ENCODE measurements at places on chromosomes 12 and 14.

DNA sequence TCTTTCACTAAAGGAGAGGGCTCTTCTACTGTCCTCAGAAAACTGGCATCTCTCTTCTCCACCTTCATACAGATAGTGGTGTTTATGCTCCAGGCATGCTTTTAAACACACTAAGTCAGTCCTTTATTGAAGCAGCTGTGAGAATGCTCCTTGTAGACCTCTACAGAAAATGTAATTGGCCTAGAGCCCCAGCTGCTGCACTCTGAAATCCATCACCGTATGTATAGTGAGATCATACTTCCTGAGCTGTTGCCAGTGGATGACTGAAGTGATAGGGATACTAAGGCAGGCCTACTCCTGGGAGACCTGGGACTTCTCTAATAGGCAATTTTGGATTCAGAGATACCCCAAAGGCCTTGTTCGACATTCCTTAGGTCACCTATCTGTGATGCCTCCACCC lies 535.4 kb downstream of the RPS29 start:
- no peak for DNase-seq

GRCh38 chr14:104147346-104148125 lies 9.1 kb downstream of the KIF26A start:
- DNase-seq: peak; percentile 45

- DNase-seq: no peak
Observed at GRCh38 chr12:113214895-113215400, 6.3 kb upstream of the TPCN1 start.

DNA sequence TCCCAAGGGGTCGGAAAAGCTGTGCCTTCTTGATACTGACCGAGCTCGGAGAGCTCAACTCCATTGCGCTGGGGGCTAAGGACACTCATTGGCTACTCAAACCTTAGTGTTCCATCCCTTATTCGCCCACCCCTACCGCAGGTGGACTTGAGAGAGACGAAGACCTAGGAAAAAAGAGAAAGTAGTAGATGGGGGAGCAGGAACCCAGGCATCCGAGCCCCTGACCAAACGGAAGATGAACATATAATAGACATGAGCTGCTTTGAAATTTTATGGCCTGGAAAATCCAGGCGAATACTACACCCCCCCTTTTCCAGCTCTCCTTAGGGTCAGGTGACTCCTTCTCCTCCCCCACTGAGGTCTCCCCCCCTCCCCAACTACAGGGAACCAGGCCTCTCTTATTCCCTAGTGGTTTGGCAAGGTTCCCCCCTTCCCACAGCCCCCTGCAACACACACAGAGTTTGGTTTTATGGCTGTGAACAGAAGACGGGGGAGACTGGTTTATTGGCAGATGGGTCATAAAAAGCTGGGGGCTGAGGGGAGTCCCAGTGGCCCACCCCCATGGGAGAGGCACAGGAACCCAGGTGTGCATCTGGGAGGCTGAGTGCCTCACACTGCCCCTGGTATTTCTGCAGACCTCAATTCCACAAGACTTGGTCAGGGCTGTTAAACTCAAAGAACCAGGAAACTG lies 1.6 kb downstream of the GDF11 start:
- no peak for DNase-seq

DNA sequence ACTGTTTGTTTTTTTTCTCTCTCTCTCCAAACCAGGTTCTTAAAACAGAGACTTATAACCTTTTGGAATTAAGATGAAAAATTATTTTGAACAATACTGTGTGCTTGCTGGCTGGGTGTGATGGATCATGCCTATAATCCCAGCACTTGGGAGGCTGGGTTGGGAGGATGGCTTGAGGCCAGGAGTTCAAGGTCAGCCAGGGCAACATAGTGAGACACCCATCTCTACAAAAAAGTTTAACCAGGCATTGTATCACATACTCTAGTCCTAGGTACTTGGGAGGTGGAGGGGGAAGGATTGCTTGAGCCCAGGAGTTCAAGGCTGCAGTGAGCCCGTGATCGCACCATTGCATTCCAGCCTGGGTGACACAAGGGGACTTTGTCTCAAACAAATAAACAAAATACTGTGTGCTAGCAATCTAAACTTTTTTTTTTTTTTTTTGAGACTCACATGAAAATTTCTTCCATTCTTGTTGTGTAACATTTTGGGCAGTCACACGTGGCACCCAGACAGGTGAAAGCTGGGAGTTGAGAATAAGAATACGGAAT lies 379.6 kb downstream of the ETNK1 start:
- DNase-seq: no peak

- no peak for DNase-seq
Observed at GRCh38 chr12:51013441-51013840, 12.7 kb downstream of the SLC11A2 start.

DNA sequence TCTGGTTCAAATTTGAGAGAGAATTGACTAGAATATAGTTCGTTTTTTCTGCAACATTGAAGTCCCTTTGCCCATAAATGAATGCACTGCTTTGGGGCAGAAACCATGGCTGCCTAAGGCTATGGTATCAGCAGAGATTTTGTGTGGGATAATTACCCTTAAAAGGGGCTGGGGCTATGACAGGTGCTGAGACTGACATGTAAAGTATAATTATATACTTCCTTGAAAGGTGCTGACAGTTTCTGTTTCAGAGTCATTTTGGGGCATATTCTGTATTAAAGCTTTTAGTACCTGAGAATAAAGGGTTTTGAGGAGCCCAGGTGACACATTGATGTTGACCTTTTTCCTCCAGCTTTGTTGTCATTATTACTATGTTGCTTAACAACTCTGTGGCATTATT lies 150.3 kb upstream of the PTPRQ start:
- no peak for DNase-seq

DNA sequence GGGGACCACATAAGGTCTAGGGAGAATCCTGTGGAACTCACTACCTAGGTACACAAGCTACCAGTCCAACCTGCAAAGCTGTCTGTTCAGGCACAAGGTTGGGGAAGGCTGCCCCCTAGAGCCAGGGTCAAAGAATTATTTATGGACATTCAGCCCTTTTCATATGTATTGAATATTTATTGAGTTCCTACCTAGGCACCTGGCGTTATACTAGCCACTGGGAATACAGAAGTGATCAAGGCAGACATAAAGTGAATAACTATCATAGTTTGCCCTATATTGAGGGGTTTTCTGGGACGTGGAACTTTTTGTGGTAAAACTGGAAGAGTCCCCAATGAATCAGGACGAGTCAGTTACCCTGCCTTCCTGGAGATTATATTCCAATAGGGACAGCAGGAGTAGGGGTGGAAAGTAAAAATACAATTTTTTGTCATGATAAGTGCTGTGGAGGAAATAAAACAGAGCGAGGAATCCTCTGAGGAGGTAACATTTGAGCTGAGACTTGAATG lies 5.8 kb upstream of the SLC48A1 start:
- DNase-seq: no peak

GRCh38 chr12:54390176-54390667 lies 5.7 kb upstream of the ZNF385A start:
- DNase-seq: no peak

DNA sequence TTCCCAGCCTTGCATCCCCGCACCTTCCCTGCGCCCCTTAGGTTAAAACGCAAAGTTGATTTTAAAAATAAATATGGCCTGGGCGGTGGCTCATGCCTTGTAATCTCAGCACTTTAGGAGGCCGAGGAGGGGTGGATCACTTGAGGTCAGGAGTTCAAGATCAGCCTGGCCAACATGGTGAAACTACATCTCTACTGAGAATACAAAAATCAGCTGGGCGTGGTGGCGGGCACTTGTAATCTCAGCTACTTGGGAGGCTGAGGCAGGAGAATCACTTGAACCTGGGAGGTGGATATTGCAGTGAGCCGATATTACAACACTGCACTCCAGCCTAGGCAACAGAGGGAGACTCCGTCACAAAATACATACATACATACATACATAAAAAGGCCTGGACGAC lies 96.0 kb downstream of the GCH1 start:
- DNase-seq: no peak

- no peak for DNase-seq
Observed at GRCh38 chr12:128474916-128475315, 207.9 kb downstream of the TMEM132C start.

DNA sequence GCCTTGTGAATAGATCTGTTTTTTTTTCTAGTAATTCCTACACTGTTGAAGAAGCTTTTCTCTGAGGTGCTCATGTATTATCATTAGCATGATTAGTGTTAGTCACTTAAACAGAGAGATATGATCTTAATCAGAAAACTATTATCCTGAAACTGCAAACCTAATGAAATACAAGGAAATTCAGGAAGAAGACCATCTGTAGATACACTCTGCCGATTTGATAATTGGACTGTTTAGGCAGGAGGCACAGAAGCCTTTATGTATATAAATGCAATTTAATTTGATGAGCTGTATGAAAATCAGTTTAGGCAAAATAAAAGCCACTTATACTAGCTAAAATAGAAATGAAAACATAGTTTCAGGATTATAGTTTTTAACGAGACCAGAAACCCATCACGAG lies 23.3 kb downstream of the PDZRN4 start:
- no peak for DNase-seq

DNA sequence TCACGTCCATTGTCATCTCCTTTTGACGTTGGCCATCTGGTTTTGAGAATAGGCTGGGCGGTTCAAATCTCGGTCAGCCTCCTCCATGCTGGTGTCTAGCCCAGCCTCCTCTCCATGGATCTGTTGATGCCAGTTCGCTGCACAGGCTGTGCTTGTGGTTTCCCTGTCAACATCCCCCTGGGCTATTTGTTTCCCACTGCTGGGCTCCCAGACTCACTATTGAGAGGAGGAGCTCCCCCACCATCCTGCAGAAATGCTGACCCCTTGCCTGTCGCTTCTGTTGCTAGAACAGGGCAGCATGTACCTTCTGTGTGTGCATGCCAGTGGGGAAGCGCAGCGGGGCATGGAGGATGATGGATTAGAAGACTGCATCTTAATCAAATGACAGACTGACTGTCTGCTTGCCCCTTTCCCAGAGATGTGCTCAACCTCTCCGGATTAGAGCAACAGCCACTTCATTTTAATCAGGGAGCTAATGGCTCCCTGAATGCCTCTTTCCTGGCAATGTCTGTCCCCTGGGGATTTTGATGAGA lies 170.5 kb downstream of the TSPAN9 start:
- DNase-seq: no peak

DNA sequence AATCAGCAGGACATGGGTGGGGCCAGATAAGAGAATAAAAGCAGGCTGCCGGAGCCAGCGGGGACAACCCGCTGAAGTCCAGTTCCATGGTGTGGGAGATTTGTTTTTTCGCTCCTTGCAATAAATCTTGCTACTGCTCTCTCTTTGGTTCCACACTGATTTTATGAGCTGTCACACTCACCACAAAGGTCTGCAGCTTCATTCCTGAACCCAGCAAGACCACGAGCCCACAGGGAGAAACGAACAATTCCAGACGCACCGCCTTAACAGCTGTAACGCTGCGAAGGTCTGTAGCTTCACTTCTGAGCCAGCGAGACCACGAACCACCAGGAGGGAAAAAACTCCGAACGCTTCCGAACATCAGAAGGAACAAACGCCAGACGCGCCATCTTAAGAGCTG lies 2.8 kb upstream of the CNIH1 start:
- no peak for DNase-seq

DNA sequence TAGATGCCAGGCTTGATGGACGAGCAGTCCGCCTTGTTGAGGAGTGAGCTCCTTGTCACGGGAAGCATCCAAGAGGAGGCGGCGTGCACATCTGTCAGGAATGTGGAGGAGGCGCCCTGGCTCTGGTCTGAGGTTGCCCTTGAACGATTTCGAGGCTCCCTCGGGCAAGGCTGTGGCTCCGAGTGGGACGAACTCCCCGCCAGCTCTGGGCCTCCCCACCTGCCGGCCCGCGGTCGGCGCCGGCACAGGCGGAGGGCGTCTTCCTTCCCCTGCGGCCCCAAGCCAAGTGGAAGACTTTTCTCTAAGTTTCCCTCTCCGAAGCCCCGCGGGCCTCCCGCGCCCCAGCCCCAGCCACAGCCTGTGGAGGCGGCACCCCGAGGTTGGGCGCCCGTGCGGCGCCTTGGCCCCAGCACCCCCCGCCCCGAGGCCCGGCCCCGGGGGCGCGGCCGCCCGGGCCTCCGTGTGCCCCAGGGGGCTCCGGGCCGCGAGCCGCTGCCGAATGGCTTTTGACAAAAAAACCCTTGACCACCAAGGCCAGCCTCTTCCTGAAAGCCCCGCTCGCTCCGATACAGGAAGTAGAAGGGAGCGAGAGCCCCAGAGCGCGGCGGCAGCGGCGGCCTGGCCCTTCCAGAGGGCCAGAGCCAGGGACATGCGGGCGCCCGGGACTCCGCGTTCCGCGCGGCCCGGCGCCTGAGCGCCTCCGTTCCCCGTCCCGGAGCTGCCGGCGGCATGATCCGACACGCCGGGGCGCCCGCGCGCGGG lies at the start of gene RIN3:
Gene RIN3 (plus strand): TSS at position 578 of the 762 bp plus-strand sequence. CDS start 152 bp downstream, at position 730.
- DNase-seq: peak; percentile 83

GRCh38 chr14:93332397-93332852 lies 411 bp downstream of the BTBD7 start:
- DNase-seq: peak; percentile 81

- DNase-seq: no peak
Observed at GRCh38 chr12:122981587-122982476, 1.4 kb downstream of the ARL6IP4 start.

DNA sequence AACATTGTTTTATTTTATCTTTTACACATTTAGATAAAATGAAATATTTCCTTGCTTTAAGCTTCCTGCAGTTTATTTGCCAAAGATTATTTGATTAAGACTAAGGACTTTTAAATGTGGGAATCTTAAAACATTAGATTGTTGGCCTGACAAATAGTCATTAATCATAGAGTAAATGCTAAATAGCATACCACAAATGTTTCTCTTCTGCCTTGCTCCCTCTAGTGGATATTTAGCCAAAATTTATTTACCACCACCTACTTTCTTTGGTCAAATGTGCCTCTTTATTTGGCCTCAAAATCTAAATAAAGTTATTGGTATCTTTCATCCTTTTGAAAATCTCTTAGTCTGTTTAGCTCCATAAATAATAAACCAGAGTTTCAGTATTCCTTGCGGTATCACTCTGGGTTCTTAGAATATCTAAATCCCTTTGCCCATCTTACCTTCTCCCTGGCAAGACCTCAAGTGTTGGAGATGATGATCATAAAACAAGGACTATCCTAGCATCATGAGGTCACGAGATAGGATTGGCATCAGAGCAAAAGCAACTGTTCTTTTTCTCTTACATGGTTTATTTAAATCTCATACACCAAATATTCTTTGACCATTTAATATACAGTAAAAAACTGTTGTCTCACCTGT lies 150.6 kb upstream of the AEBP2 start:
- DNase-seq: no peak

GRCh38 chr14:80955416-80955941 lies at the start of gene TSHR:
Gene TSHR (plus strand): TSS chr14:80955621. CDS start chr14:80955681, 60 bp downstream.
- no peak for DNase-seq

GRCh38 chr12:85821759-85822158 lies 14.4 kb downstream of the RASSF9 start:
- no peak for DNase-seq

GRCh38 chr14:88421286-88421685 lies 35.8 kb downstream of the SPATA7 start:
- no peak for DNase-seq

GRCh38 chr12:47033081-47033480 lies 46.3 kb upstream of the PCED1B start:
- DNase-seq: no peak

GRCh38 chr12:50021031-50021430 lies 4.3 kb downstream of the RACGAP1 start:
- no peak for DNase-seq

GRCh38 chr14:95471016-95471415 lies 45.4 kb downstream of the SYNE3 start:
- DNase-seq: no peak

Data from right forelimb (tissue), 1 donor.